ENCODE measurements at places on chromosomes 12 and 14. TPM values are rescaled to one million over a fixed set of nuclear protein-coding genes. Genes with fewer than 3 reads are reported as not detected.

The BICDL1 gene
- total RNA-seq, result 158 TPM

The KRT2 gene
- not detected for total RNA-seq

The MUCL1 gene
- total RNA-seq, result not detected

The TMEM30B gene
- 1.4 TPM for total RNA-seq

The RASSF9 gene
- total RNA-seq, result not detected

The ANO2 gene
- total RNA-seq, result not detected

The CMA1 gene
- total RNA-seq, result not detected

The RIPK3 gene
- total RNA-seq, result 11.8 TPM

The CABP1 gene
- total RNA-seq, result 3.0 TPM

The CAPZA3 gene
- total RNA-seq, result not detected

The GDF3 gene
- total RNA-seq, result not detected

The PTPRB gene
- total RNA-seq, result not detected

The CCDC38 gene
- 0.16 TPM for total RNA-seq

The ALX1 gene
- total RNA-seq, result not detected

The SLC25A47 gene
- not detected for total RNA-seq

The FOXM1 gene
- total RNA-seq, result 105 TPM

The NDUFA12 gene
- 138 TPM for total RNA-seq

The TSHR gene
- total RNA-seq, result not detected

The ENDOU gene
- total RNA-seq, result not detected
